ENCODE measurements at places on chromosomes 3 and 15.

DNA sequence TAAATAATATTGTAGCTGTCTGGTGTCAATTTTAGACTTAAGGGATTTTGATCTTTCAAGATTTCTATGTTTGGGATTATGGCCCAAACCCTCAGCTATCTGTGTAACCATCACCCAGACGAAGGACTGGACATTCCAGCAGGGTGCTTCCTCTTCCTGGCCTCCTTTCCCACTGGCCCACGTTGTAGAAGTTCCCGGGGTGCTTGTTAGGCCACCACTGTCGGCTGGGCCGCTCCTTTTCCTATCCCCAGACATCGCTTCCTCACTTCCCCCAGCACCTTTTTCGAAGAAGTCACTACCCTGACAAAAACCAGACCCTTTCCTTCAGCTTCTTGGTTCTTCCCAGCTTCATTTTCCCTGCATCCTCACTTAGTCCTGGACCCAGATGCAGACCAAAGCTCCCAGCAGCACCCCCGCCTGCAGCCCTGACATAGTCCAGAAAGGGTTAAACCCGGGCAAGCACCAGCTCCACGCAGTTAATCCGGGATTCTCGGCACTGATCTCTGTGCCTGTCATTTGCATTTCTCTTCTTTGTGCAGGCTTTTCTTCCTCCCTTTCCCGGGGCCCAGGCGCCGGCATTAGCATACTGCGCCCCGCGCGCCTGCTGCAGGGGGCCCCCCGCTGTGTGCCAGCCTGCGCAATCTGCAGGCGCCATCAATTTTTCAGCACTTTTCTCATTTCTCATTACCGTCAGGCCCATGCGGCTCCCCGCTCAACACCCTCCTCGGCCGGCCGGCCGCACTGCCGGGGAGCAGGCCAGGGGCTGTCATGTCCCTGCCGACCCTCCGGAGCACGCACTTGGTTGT, 90.6 kb downstream of the ZNF621 start:
- no peak for DNase-seq

- no peak for DNase-seq
Observed at GRCh38 chr15:89444241-89445225, 51.9 kb downstream of the RHCG start.

- no peak for DNase-seq
Observed at GRCh38 chr3:178895178-178895789, 176.3 kb downstream of the ZMAT3 start.

DNA sequence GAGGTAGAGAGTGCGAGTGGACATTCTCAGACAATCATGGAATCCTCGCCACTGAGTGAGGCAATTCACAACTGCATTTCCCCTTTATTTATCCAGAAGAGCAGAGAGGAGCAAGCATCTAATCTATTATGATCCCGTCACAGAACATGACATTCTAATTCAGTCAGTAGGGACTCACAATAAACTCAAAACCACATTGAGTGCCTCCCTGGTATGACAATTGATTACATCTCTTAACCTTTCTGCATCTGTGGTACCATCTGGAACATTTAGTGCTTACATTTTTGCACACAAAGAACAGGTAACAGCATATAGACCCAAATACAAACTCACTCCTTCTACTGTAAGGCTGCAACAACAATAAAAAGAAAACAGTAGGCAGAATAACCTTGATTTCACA, 517.2 kb downstream of the GBE1 start:
- no peak for DNase-seq

- DNase-seq: no peak
Observed at GRCh38 chr3:188211476-188211875, 57.5 kb downstream of the LPP start.

- DNase-seq: no peak
Observed at GRCh38 chr3:4387210-4388204, 79.6 kb downstream of the SUMF1 start.

DNA sequence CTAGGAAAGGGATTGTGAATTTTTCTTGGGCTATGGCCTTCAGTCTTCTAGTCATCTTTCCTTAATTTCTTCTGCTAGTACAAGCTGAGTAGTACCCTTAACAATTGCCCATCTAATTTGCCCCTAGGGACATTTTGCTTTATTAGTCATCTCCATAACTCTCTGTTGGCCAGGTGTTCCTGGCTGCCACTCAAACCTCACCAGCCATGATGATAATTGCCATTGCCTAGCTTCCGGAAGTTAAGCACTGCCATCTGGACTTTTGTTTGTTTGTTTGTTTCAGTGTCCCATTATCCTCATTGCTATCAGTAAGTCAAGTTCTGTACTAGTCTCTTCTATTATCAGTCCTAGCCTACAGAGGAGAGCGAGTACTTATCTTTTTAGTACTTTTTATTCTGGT, 36.6 kb upstream of the UBL7 start:
- DNase-seq: no peak

DNA sequence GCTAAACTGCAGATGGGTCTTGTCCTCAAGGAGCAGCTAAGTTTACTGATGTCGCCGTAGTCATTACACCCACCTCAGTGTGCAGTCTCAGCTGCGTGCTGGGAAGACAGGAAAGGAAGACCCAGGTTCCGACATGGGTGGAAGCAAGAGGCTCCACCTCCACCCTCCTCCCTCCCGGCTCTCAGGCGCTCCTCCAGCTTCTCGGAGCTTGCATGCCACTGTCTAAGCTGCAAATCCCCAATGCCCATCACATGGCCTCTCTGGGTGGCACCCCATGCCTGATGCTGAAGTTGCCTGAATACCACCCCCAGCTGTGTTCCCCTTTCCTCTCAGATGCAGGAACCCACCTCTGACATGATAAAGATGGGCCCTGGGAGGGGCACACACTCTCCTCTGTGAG, 58.5 kb downstream of the MGLL start:
- DNase-seq: no peak

GRCh38 chr15:83991163-83991562, 244.4 kb upstream of the GOLGA6L4 start:
- DNase-seq: no peak

DNA sequence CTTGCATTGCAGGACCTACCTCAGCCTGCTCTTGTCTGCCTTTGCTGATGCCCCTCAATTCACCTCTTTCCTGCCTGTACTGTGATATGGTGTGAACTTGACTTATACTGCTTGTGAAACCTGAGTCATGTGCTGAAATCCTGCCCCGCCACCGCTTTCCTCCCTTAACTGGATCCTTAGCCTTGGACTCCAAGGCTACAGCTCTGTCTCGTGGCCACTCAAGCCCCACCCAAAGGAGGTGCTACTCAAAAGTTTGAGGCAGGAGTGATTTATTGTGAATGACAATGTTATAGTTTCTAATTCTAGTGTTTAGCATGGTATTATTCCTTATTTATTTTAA, 56.1 kb downstream of the MYZAP start:
- DNase-seq: no peak

DNA sequence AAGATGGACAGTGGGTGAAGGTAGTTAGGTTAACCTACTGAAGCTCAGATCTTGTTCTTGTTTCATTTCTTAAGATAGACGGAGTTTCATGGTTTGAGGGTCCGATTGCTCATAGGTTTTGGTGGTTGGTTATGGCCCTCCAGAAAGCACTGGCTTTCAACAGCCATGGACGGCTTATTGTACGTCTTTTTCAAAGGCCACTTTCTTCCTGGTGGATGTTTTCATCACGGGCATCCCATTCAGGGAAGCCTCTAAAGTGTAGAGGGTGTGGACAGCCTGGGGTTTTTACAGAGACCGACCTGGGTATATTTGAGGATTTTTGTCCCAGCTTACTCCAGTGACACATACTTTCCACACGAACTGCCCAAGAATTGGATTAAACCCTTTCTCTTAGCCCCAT, 132.7 kb upstream of the ONECUT1 start:
- DNase-seq: no peak

GRCh38 chr3:192467230-192468140, 259.9 kb downstream of the FGF12 start:
- peak; percentile 46 for DNase-seq

- no peak for DNase-seq
Observed at GRCh38 chr3:69986419-69986818, 13.1 kb upstream of the SAMMSON start.

DNA sequence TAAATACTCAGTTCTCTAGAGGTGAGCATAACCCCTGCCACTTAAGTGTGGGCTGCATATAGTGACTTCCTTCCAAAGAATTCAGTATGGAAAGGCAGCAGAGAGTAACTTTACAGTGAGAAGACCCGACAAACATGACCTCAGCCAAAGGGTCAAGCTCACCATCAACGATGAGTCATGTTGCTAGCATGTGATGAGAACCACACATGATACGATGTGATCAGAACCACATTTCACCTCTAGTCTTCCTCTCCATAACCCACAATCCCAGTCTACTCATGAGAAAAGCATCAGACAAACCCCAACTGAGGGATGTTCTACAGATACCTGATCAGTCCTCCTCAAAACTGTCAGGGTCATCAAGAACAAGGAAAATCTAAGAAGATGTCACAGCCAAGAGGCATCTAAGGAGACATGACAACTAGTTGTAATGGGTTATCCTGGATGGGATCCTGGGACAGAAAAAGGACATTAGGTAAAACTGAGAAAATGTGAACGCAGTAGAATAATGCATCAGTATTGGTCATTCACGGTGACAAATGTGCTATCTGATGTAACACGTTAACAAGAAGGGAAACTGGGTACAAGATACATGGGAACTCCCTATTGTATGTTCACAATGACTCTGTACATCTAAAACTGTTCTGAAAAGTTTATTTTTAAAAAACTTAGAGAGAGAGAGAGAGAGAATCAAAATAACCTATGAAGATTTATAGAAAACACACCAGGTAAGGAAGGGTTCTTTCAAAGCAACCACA, 28.3 kb downstream of the SEC61A1 start:
- no peak for DNase-seq

DNA sequence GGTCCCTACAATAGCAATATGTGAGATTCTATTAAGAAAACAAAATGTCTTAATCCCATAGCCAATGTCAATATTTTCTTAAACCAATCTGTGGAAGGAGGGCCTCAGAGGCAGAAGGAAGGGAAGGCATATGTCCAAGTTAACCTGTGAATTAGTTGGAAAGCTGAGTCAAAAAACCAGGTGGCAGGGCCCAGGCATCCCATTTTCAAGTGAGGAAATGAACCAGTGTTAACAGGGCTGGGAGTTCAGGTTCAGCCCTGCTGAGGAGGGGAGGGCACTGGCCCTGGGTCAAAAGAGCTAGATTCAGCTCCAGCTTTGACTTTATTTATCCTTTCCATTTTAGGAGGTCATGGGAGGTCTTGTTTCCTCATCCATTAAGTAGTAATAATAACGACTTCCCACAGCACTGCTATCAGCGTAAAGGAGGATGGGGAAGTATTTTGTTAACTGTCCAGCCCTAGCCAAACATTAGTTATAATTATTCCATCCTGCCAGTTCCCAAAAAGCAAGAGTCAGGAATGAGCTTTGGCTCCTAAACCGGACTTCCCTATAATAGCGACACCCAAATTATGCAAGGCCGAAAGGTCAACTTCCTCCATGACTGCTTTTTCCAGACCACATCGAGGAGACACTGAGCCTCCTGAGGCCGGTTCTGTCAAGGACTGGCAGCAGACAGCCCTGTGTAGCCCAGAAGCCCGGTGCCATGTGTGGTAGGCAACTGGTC, 3.2 kb downstream of the MASP1 start:
- no peak for DNase-seq

GRCh38 chr3:172700256-172700655, 10.6 kb downstream of the NCEH1 start:
- no peak for DNase-seq

- no peak for DNase-seq
Observed at GRCh38 chr3:13839253-13839652, 40.6 kb downstream of the WNT7A start.

- DNase-seq: no peak
Observed at GRCh38 chr3:168864107-168865021, 768.6 kb upstream of the GOLIM4 start.

DNA sequence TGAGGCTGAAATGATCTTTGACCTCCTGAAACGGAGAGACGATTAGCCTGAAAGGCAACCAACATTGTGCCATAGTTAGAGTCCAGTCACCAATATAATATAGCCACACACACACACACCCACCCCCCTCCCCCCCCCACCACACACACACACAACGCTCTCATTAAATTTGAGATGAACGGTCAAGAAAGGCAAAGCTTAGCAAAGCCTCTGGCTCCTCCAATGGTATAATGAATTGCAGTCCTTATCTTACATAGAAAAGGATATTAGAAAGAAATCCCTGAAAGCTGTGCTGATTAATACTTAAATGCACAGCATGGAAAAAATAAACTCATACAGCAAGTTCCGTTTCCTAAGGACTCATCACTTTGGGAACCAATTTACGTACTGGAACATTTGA, 876 bp upstream of the ZNF385D start:
- no peak for DNase-seq

DNA sequence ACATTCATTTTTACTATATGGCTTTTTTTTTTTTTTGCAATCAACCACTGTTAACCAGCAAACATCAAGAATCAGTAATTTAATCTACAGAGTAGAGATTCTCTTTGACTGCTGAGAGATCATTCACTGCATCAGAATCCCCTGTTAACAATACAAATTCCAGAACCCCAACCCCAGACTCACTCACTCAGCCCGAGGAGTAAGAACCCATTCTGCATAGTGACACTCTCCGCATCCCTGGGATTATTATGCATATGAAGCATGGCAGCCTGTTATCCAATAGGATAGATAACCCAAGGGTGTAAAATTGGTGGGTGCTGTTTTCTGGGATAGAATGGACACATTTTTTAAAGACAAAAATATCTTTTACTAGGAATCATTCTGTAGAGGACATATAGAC, 76.3 kb upstream of the CCDC39 start:
- no peak for DNase-seq

GRCh38 chr15:98920091-98920880, 87.3 kb downstream of the PGPEP1L start:
- peak; percentile 2 for DNase-seq

- no peak for DNase-seq
Observed at GRCh38 chr3:131789188-131789587, 245.6 kb downstream of the CPNE4 start.

- DNase-seq: peak; percentile 14
Observed at GRCh38 chr3:66378256-66378655, 122.6 kb downstream of the LRIG1 start.

DNA sequence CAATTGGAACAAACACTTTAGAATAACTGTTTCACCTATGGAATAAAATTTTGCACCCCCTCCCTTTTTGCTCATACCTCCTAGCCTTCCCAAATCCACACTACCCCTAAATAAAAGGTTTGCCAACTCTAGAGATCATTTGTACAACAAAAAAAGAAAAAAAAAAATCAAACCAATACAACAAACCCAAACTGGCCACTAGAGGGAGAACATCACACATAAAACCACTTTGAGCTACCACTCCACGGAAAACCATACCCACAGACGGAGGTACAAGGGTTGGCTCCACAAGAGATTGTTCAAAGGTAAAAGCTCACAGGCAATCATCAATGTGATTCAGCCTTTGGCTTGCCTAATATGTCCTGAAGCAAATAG, 47.6 kb downstream of the SETMAR start:
- DNase-seq: peak; percentile 83
